ENCODE measurements at places on chromosomes 2 and 18. TPM values are rescaled to one million over a fixed set of nuclear protein-coding genes. Genes with fewer than 3 reads are reported as not detected.

Gene SPATA3
- total RNA-seq, result not detected

Gene RTN4
- 322 TPM for total RNA-seq

Gene CCDC148
- total RNA-seq, result 1.2 TPM

Gene VAMP5
- 25.0 TPM for total RNA-seq

Gene MRPS5
- 66.1 TPM for total RNA-seq

Gene ICOS
- not detected for total RNA-seq

Gene SERPINB3
- total RNA-seq, result 0.12 TPM

Gene DCC
- not detected for total RNA-seq

Gene SLC14A1
- total RNA-seq, result not detected

Gene GKN2
- not detected for total RNA-seq

Gene GRHL1
- 6.8 TPM for total RNA-seq

Gene DRC1
- not detected for total RNA-seq

Gene IL36G
- total RNA-seq, result not detected

Gene DNAJC5G
- total RNA-seq, result not detected

Gene ANKRD36B
- total RNA-seq, result 8.7 TPM

Gene HOXD13
- not detected for total RNA-seq

Gene TCF7L1
- 1.1 TPM for total RNA-seq

Gene GRB14
- total RNA-seq, result 24.1 TPM

Gene POMC
- total RNA-seq, result 4.5 TPM

Gene KATNAL2
- 0.06 TPM for total RNA-seq

Gene AQP12B
- not detected for total RNA-seq

Gene STEAP3
- 27.8 TPM for total RNA-seq

Gene PFN4
- total RNA-seq, result not detected

Gene CIB4
- not detected for total RNA-seq

Gene SCG2
- total RNA-seq, result 0.06 TPM

Gene NLRC4
- total RNA-seq, result not detected

Gene LYPD6
- total RNA-seq, result 7.9 TPM

Gene BMP10
- not detected for total RNA-seq

Gene CPS1
- total RNA-seq, result 2.2 TPM

Gene SIX3
- total RNA-seq, result not detected

Gene TCF23
- total RNA-seq, result not detected

Gene SPP2
- total RNA-seq, result not detected

Gene CAPG
- 358 TPM for total RNA-seq

Gene C1QL2
- total RNA-seq, result not detected

Gene TTN
- total RNA-seq, result 0.12 TPM

Gene CERKL
- 0.40 TPM for total RNA-seq

Gene TNFRSF11A
- 4.2 TPM for total RNA-seq

Gene DSC3
- total RNA-seq, result 0.14 TPM

Gene SCYGR4
- total RNA-seq, result not detected

Gene MEIS1
- 0.23 TPM for total RNA-seq

Gene PRKRA
- total RNA-seq, result 53.7 TPM

Gene MOB1A
- 87.2 TPM for total RNA-seq

Gene ALMS1
- 11.8 TPM for total RNA-seq

Gene PDE11A
- total RNA-seq, result 1.2 TPM

Gene PROKR1
- total RNA-seq, result 0.14 TPM

Gene DYTN
- total RNA-seq, result not detected

Gene DSG4
- not detected for total RNA-seq

Gene SFT2D3
- total RNA-seq, result 5.7 TPM

Gene ASTL
- not detected for total RNA-seq

Gene LBX2
- total RNA-seq, result 1.3 TPM

Gene MTERF4
- 9.7 TPM for total RNA-seq

Gene AQP12A
- total RNA-seq, result not detected

All from epithelial cell of proximal tubule (primary cell).